Panc1 (cell line): ENCODE measurements at places on chromosomes 2 and 18. TPM values are rescaled to one million over a fixed set of nuclear protein-coding genes. Genes with fewer than 3 reads are reported as not detected.

Gene FAM237A
- total RNA-seq, result not detected

- peak; percentile 28 for DNase-seq
These were observed 169.2 kb downstream of the CDH20 start for GRCh38 chr18:61502472-61502871.

Gene RGPD3
- 0.31 TPM for total RNA-seq

Gene FAM110C
- total RNA-seq, result 0.13 TPM

- no peak for DNase-seq
These were observed 679.3 kb downstream of the ZEB2 start for GRCh38 chr2:143840601-143841000.

DNA sequence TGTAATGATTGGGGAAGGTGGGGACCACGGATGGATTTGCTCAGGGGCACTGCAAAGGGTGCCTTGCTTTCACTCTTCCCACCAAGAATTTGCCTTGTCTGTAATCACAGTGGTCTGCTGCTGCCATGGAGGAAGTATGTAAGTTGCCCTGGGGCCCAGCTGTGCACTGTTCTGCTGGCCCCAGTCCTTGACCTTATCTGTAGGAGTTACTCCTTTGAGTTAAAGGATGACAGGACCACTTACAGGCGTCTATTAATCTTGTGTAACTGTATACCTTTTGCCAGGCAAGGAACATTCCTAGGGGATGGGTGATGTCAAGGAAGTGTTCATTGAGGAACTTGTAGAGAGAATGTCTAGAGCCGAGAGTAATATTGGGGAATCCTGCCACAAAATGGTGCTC, 212.8 kb upstream of the LRRTM1 start:
- no peak for DNase-seq

DNA sequence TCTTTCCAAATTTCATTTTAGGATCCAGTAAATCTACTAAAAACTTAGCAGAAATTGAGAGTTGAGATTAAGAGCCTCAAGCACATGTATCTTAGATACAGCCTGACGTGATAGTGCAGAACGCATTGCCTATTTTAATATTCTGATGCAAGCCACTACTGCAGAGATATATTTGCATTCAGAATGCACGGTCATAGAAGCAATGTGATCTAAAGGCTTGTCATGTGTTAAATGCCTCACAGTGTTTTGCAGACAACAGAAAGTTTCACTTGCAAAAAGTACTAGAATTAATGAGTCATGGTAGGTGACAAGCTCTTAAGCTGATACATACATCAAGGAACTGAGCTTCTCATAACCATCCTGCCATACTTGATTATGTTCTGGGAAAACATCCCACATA, 886.7 kb upstream of the CHAC2 start:
- peak; percentile 53 for DNase-seq

DNA sequence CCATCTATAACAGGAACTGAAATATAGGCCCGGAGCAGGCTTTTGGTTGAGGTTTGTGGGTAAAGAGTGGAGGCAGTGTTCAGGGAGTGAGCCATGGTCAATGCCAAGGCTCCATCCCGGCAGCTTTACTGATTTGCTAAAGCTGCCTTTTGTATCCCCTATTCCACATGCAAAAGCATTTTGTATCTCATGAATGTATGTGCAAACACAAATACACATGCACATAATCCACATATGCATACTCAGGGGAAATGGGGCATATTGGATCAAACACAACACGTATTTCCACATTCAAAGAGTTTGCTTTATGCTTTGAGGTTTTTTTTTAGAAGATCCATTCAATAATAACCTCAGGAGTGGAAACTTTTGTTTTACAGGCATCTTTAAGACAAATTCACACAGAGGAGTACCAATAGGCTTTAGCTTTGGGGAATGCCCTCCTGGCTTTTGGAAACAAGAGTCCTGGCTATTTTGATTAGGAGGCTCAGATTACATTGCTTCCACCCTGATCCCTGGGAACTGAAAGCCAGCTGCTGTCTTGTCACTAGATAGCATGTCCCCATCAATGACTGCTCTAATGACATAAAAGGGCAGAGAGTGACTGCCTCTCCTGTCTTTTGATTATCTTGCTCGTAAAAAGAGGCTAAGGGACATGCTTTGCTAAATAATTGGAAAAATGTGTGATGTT, 263.2 kb downstream of the EN1 start:
- DNase-seq, result no peak

Gene CNDP1
- not detected for total RNA-seq

- no peak for DNase-seq
These were observed 39.1 kb upstream of the DTNB start for GRCh38 chr2:25712455-25712854.

- no peak for DNase-seq
These were observed 4.1 kb upstream of the TMEM177 start for GRCh38 chr2:119674711-119675500.

- no peak for DNase-seq
These were observed 205.2 kb downstream of the PRKCE start for GRCh38 chr2:45856391-45857274.

Gene INO80D
- 17.9 TPM for total RNA-seq

DNA sequence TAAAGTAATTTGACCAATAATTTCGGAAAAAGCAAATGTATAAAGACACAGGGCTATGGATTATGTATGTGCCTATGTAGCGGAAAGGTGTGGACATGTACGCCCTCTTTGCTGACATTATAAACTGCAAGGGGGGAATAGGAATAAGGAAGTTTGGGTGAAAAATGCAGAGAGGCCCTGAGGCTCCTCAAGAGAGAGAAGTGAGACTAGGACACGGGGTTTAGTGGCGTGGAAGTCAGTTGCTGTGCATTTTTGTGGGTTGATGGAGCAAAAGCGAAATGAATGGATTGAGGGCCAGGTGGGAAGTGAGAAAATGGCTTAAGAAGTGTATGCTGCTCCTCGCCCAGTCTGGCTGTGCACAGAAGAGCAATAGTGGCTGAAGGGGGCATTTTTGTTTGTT, 96.2 kb upstream of the B3GNT7 start:
- DNase-seq, result no peak

GRCh38 chr2:19478409-19478808, 120.0 kb upstream of the OSR1 start:
- DNase-seq, result no peak

DNA sequence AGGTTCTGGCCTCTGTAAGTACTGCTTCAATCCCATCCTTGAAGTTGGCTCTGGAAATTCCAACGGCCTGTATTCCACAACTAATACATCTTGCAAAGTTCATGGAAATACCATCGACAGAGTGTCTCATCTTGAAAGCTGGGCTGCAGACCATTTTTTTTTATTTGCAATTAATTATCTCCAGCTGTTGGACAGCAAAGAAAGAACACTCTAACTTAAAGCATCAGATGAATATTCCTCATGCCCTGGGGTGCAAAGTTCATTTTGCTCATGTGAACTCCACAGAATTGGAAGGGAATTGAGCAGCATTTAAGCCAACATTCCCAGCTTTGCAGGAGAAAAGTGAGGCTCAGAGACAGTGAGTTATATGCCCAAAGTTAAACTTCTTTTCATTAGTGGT, 96.5 kb upstream of the PIEZO2 start:
- no peak for DNase-seq

Gene SIX2
- 0.51 TPM for total RNA-seq

GRCh38 chr2:213261715-213262114, 22.5 kb upstream of the SPAG16 start:
- no peak for DNase-seq

- DNase-seq, result no peak
These were observed 14.1 kb downstream of the KLF11 start for GRCh38 chr2:10057231-10058107.

GRCh38 chr2:212958757-212959295, 192.6 kb downstream of the IKZF2 start:
- no peak for DNase-seq

GRCh38 chr2:219157396-219157795, 3.2 kb downstream of the NHEJ1 start:
- DNase-seq, result no peak

- no peak for DNase-seq
These were observed 307.0 kb upstream of the REG3G start for GRCh38 chr2:78718473-78718872.

Gene ANKRD30BL
- not detected for total RNA-seq

Gene AGXT
- 0.36 TPM for total RNA-seq

DNA sequence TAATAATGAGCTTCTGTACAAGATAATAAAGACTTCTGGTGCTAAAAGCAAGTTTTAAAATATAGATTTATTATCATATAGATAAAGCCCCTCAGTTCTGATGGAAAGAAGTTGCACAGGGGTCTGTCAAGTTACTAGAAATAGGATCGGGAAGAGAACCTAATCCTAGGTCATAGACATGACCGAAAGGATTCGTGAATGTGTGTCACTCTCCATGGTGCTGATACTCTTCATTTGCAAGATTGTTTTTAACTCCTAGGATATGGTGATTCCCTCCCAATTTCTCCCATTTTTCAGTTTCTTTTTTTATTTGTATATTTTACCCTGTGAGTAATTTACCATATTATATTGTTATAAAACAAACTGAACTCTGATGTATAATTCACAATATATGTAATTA, 58.9 kb upstream of the CTNNA2 start:
- no peak for DNase-seq

- DNase-seq, result no peak
These were observed 39.7 kb downstream of the EPB41L5 start for GRCh38 chr2:120052597-120052996.

Gene TMEM182
- total RNA-seq, result 6.2 TPM

Gene BUB1
- 91.2 TPM for total RNA-seq

Gene FZD7
- 38.1 TPM for total RNA-seq

DNA sequence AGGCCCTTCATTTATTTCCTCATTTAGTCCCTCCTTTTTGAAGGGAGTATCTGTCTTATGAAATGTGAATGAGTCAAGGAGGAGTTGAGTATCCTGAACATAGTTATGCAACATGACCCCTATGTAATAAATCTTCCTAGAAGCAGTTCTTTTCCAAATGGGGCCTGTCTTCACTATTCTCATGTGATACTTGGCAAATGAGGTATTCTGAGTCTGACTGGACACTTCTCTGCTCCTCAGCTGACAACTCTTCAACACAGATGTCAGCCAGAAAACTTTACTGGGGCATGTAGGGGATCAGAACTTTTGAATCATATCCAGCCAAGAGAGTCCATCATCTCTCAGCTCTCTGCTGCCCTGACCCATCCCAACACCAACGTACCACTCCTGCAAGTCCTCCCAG, 291.6 kb downstream of the ZNF385B start:
- DNase-seq, result no peak

Gene GCKR
- total RNA-seq, result 0.33 TPM

Gene RSAD2
- total RNA-seq, result 0.44 TPM

Gene PDK1
- total RNA-seq, result 11.7 TPM

DNA sequence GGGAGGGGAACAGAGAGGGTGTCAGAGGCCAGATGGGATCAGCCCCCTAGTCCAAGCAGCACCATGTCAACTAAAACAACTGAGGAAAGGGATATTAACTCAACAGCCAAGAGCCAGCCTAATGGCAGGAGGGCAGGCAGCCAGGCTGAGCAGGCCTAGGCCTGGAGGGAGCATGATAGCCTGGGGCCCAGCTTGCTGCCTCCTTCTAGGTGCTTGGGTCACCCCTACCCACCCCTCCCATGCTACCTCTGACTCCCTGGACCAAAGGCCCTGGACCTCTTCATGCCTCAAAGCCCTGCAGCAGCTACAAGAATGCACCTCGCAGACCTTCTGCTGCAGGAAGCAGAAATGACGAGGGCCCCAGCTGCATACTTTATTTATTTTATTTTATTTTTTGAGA, 22.1 kb upstream of the TNS1 start:
- no peak for DNase-seq

DNA sequence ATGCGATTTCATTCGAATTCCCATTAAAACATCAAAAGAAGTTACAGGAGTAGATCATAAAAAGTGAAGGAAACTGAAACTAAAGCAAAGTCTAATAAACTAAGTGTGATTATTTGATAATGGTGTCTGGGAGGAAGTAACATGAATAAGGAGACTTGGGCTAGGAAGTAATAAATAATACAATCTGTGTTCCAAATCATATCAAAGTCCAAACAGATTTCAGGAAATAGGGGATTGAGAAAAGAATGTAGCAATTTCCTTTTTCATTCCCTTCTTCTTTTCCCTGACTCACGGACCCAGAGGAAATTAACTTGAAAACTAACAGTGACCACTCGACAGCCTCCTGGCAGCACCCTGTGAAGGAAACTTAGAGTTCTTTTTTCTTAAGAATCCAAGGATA, 758.4 kb upstream of the GCFC2 start:
- no peak for DNase-seq

DNA sequence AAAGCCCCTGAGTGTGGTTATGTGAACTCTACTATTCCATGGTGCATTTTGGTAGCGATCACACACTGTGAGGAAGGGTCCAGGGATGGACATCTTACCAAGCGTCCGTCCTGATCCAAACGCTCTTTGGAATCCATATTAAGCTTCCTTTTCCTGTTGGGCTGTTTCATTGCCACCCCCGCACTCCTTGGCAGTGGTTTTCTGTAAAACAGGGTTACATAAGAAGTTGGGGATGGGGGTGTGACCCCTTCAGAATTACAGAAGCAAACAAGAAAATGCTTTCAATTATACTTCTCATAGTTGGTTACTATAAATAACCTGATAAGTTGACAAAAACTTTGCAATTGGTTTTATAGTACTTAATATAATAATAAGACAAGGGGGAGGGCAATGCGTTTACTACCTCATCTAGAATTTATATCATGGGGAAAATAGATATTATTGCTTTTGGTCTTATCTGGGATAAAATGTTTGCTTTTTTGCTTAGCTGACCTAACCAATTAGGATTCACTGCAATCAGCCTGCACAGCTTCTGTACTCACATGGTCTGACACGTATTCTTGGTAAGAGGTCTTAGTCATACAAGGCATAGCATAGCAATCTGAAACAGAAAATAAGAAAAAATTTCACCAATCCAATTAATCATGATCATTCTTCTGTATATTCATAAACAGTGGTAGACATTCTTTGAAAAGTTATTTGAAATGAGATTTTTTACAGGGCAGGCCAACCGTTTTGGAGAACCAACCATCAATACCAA, 103.1 kb downstream of the L3MBTL4 start:
- DNase-seq, result no peak

GRCh38 chr2:37730037-37730818, 58.8 kb upstream of the CDC42EP3 start:
- no peak for DNase-seq

GRCh38 chr2:98757904-98758421, 27.0 kb upstream of the MGAT4A start:
- DNase-seq, result no peak

Gene SEPTIN10
- total RNA-seq, result 100.0 TPM

Gene LIPG
- 92.0 TPM for total RNA-seq

Gene TGFA
- total RNA-seq, result 1.7 TPM

- no peak for DNase-seq
These were observed 26.0 kb downstream of the TWIST2 start for GRCh38 chr2:238873841-238874240.
